ENCODE measurements at places on chromosomes 3 and 15.

DNA sequence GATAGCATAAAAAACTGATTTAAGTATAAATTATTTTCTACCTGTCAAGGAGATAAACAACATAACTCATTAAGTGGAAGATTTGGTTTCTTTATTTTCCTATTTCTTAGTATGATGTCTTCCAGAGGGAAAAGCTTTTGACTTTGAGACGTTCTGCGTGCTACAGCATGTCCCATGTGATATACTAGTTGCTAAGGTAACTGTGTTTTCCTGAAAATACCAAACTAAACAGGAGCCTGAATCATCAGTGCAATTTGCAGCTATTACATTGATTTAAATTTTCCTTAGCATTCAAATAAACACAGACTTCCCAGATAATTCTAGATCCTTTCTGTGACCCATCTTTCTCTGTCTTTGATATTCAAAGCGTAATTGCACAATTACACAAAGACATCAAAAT lies 117.7 kb upstream of the P2RY1 start:
- DNase-seq, result no peak

DNA sequence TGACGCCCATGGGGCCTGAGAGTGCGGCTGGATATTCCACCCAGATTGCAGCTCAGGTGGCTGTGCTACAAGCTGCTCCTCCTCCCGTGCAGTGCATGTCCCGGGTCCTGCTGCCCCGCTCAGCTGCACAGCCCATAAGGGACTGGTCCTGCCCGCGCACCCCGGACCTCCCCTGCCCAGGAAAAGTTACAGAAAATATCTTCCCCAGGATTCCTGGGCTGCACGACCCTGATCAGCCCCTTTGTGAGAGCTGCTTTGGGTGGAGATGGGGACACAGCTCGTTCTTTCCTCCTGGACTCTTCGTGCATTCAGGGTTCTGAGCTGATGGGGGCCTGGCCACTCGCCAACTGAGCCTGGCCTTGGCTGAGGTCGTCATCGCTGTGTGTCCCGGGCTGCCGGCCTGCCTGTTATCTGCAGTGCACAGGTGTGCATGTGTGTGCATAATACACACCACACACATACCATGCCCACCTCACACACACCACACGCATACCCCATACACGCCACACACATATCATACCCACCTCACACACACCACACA lies 28.8 kb downstream of the APBA2 start:
- DNase-seq, result no peak

GRCh38 chr3:57015912-57016311 lies 44.6 kb upstream of the SPATA12 start:
- no peak for DNase-seq

DNA sequence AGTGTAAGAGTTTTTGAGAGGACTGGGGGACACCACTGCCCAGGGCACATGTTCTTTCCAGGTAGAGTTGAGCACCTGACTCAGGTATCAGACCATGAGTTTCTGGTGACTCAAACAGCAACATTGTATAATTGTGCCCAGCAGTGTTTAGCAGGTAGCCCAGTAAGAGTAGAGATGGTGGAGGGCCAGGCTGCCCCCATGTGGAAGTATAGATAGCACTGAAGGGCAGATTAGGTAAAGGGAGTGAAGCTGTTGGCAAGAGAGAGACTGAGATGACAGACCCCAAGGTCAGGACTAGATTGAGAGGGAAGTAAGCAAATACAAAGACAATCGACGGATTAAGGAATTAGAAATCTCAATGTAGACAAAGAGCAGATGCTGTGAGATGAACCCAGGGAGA lies 74.6 kb downstream of the TRIM42 start:
- no peak for DNase-seq

GRCh38 chr15:52464040-52464439 lies 64.6 kb downstream of the MYO5A start:
- DNase-seq, result no peak

- no peak for DNase-seq
Observed at GRCh38 chr3:194744826-194745225, 59.1 kb downstream of the FAM43A start.

All from NCI-H1105 (cell line).